ENCODE measurements at places on chromosomes 6 and 20.
A peak's percentile ranks its signal among the peaks of the same experiment; 100 is the strongest.

DNA sequence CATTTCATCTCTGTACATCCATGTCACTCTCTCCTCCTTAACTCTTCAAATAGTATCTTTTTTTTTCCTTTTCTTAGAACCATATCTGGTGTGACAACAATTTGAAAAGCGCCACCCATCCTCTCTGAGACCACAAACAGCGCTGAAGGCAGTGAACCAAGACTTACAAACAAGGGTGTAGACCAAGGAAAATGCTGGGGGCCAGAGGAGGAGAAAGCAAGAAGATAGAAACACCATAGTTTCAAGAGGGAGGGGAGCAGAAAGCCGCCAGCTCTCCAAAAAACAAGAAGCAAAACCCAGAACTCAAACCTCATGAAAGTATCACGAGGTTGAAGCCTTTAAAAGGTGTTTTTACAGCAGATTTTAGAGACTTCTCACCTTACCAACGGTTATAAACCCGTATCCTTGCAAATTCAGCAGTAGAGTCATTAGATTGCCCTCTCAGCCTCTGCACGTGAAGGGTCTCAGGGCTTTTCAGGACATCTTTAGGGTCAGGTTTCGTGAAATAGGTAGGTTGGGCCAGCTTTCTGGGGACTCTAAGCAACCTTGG lies 13.3 kb upstream of the RIPOR2 start:
- peak; percentile 37 for DNase-seq

DNA sequence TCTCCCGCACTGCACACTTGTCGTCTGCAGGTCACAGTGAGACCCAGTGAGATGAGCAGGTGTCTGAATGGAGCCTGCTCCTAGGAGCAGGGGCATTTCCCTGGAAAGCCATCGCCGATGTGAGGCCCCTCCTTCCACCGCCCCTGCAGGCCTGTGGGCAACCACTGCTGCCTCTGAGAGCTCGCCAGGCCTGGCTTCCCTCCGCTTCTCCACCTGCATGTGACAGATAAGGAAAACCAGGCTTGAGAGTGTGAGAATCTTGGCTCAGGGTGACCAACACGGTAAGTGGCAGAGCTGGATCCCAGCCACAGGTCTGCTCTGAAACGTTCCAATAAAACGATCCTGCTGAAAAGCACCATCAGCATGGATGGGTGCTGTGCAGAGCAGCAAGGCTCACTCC lies 332.8 kb downstream of the CDH4 start:
- no peak for DNase-seq

- no peak for DNase-seq
Observed at GRCh38 chr6:112180095-112180820, 74.1 kb downstream of the LAMA4 start.

- DNase-seq, result no peak
Observed at GRCh38 chr20:48329676-48330664, 497.8 kb downstream of the PREX1 start.

GRCh38 chr6:45477278-45477677 lies 99.5 kb upstream of the SUPT3H start:
- no peak for DNase-seq

DNA sequence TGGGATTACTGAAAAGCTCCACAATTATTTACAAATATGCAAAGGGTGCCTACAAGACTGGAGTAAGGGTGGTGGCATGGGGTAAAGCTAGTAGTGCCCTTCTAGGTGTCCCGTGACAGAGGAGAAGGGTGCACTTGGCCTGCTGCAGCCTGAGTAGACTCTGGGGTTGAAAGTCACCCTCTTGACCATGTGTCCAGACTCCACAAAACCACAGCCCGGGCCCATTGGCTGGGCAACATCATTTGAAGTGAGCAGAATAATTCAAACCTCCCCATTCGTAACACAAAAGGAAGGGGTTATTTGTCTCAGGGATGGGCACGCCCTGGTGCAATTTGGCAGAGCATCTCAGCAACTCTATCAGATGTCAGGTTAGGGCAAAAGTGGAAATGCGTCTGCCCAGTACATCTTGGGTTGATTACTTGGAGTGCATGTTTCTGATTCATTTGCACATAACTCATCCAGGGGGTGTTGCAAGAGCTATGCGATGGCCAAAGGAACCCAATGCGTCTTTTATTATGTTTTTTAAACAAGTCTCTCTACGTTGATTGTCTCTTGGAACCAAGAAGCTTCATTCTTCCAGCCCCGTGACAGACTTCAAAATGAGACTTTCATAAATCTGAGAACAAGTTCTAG lies 56.7 kb downstream of the ISM1 start:
- no peak for DNase-seq

GRCh38 chr20:8782804-8783203 lies 286.1 kb upstream of the PLCB4 start:
- DNase-seq, result no peak

GRCh38 chr6:145866456-145867396 lies 52.1 kb upstream of the FBXO30 start:
- DNase-seq, result no peak

DNA sequence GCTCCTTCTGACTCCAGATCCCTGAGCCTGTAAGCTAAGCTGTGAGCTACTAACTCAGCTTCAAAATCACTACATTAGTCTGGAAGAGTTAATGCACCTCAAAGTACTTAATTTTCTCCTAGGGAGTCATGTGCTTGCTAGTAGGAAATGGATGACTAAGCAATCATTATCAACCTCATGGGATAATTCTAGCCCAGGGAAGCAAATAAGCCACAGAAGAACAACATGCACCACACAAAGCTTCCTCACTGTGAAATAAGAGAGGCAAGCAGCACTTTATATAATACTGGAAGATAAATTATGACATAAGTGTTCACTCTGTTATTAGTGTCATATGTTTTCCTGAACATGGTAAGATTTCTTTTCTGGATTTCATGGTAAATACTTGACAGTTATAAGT lies 57.9 kb upstream of the RCAN2 start:
- DNase-seq, result no peak

DNA sequence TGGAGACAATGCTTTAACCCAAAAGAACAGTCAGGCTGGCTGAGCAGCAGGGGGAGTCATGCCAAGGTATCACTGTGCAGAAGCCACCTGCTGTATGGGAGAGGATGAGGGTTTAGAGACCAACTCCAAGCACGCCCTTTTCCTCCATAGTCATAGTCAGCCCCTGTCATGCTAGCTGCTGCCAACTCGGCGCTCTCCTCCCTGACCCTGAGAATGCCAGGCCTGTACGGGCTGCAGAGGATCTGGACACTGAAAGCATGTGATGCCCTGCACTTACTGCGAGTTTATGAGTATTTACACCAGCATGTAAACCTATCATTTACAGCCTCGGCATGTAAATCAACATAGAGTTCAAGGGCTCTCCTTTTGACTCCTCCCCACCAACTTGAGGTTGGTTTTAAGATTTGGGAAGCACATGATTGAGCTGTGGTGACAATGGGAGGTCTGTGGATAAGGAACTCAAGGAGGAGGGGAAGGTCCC lies 11.7 kb upstream of the SCUBE3 start:
- DNase-seq, result no peak

DNA sequence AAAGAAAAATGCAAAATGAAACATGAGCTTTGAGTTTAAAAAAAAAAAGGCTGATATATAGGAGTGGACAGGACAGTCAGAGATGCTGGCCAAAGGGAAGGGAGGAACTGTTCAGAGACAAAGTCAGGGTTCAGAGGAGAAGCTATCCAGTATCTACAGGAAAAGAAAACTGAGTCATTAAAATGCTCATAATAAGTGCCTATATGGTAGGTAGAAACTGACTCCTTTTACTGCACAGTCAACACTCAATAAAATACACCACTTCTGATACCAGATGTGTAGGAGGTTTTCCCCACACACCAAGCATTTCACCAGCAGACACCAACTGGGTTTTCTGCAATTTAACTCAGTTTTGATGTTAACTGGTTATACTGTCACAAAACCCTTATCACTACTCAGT lies 32.9 kb downstream of the FRK start:
- no peak for DNase-seq

- no peak for DNase-seq
Observed at GRCh38 chr6:6564154-6564553, 24.4 kb upstream of the LY86 start.

DNA sequence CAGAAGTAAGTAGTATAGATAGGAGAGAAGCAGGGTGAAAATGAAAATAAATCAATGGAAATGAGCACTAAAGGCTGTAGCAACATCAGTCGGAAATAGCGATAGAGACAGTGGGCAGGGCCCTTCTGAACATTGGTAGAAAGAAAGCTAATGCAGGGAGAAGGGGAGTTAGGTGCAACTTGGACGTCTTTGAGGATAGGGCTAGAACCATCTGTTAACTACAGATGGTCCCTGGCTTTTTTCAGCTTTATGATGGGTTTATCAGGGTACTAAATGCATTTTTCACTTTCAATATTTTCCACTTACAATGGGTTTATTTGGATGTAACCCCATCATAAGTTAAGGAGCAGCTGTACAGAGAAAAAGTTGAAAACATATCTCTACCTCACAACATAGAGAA lies 72.8 kb upstream of the CNR1 start:
- DNase-seq, result no peak

DNA sequence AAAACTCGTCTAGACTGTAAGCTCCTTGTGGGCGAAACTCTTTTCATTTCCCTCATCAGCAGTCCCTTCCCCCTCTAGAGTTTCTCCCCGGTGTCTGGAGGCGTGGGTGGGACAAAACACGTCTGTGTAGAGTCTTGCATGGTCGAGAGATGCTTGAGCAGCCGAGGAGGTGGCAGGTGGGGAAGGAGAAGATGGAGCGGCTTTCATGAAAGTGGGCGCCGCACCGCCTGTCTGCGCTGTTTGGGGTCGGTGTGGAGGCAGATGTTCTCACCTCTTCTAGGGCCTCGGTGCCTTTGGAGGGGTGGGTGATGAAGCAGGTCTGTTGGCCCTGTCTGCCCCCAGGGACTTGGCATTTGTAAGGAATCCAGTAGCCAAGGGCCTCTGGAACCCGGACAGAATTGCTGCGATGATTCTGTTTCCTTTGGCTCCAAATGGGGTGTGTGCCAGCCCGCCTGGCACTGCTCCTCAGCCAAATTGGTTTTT lies 1.2 kb downstream of the BRPF3 start:
- DNase-seq, result no peak

- DNase-seq, result no peak
Observed at GRCh38 chr6:81859884-81860283, 107.4 kb upstream of the TENT5A start.

- DNase-seq, result no peak
Observed at GRCh38 chr6:161922631-161923119, 648.8 kb upstream of the AGPAT4 start.

DNA sequence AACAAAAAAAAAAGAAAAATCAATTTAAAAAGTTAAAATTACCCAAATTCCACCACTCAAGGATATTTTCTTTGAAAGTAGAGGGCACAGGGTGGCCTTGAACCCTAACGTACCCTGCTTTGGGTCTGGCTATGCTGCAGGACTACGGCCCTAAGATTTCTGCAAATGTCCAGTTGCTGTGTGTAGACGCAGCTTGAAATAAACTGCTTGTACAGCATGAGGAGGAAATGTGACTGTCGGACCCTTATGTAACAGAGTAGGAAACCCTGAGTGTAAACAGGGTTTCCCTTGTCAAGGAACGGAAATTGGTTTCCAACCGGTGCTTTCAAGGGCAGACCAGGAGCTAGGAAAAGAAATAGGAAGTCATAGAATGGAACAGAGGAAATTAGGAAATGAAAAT lies 60.7 kb upstream of the SHLD1 start:
- no peak for DNase-seq

GRCh38 chr6:34386316-34387137 lies 5.9 kb downstream of the NUDT3 start:
- DNase-seq, result no peak

- DNase-seq, result no peak
Observed at GRCh38 chr6:20680697-20681165, 146.5 kb downstream of the CDKAL1 start.

DNA sequence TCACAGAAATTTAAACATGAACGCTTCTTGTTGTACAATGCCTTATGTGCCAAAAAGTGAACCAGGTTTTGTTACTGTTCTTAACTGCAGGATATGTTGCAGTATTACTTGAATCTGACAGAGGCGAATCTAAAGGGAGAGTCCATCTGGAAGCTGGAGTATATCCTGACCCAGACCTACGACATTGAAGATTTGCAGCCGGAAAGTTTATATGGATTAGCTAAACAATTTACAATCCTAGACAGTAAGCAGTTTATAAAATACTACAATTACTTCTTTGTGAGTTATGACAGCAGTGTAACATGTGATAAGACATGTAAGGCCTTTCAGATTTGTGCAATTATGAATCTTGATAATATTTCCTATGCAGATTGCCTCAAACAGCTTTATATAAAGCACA lies 19.9 kb downstream of the SMPDL3A start:
- no peak for DNase-seq

- DNase-seq, result no peak
Observed at GRCh38 chr20:8272766-8273165, 140.7 kb downstream of the PLCB1 start.

DNA sequence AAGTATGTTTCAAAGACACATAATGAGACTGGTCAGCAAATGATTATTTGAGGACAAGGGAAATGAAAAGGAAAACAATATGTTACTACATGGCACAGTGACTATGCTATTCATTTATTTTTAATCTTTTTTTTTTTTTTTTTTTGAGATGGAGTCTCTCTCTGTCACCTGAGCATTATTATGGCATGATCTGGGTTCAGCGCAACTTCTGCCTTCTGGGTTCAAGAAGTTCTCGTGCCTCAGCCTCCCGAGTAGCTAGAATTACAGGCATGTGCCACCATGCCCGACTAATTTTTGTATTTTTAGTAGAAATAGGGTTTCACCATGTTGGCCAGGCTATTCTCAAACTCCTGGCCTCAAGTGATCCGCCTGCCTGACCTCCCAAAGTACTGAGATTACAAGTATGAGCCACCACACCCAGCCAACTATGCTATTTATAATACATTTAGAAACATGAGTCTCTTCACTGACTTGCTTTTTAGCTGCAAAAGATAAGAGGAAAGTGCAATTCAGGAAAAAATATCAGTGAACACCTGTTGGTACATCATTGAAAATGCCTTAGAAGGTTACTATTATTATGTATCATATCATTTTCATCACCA lies 3.4 kb downstream of the CALHM4 start:
- DNase-seq, result no peak

- DNase-seq, result no peak
Observed at GRCh38 chr20:57130160-57130772, 136.2 kb downstream of the BMP7 start.

DNA sequence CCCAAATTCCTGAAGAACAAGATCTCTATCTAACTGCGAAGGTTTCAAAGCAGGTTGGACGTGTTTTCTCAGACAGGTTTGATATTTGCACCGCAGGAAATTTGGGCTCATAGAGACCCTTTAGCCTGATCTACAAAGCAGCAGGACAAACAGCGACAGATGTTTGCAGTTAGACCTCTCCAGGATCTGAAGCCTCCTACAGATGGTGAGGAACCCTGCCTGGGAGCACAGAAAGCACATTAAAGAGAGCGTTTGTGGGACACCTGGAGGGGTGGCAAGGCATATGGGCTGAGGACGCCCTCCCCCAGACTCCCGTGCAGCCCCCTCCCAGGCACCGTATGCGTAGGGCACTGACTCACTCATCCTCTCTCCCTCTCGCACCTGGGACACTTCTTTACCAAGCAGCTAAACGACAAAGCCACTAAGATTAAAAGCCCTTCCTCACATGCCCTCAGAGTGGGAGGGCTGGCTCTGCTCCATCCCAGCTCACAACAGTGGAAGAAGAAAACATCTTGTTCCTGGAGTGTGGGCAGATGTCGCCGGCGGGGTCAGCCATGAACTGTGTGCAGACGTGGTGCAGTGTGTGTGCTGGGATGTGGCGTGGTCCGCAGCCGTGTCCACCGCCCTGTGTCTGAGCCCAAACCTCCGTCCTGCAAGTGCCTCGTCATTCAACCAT lies 249.7 kb upstream of the AFDN start:
- DNase-seq, result no peak

- DNase-seq, result no peak
Observed at GRCh38 chr6:17349427-17349826, 44.0 kb upstream of the CAP2 start.
